Muscle of leg (tissue), 16 donors: ENCODE measurements at places on chromosomes 6 and 20. TPM values are rescaled to one million over a fixed set of nuclear protein-coding genes. Genes with fewer than 3 reads are reported as not detected.

GRCh38 chr6:111238464-111239119, 151.3 kb downstream of the SLC16A10 start:
- no peak overlapping the region for H3K4me3 ChIP-seq
- H3K4me1 ChIP-seq, result peaks cover 3% of the 10 kb centered on the region
- no peaks in the 10 kb centered on the region for H3K27me3 ChIP-seq
- no peaks in the 10 kb centered on the region for H3K36me3 ChIP-seq
- no peak for DNase-seq

GRCh38 chr20:53980031-53980465, 90.3 kb downstream of the BCAS1 start:
- H3K27me3 ChIP-seq, result peaks cover 2% of the 10 kb centered on the region
- H3K36me3 ChIP-seq, result no peaks in the 10 kb centered on the region
- DNase-seq, result peak; percentile 28
- no peak overlapping the region for H3K27ac ChIP-seq
- H3K4me3 ChIP-seq, result no peak overlapping the region

GRCh38 chr20:24813080-24813479, 136.0 kb upstream of the CST7 start:
- H3K27ac ChIP-seq, result no peak overlapping the region
- no peak for DNase-seq
- no peaks in the 10 kb centered on the region for H3K36me3 ChIP-seq
- no peak overlapping the region for H3K4me3 ChIP-seq
- no peaks in the 10 kb centered on the region for H3K4me1 ChIP-seq

DNA sequence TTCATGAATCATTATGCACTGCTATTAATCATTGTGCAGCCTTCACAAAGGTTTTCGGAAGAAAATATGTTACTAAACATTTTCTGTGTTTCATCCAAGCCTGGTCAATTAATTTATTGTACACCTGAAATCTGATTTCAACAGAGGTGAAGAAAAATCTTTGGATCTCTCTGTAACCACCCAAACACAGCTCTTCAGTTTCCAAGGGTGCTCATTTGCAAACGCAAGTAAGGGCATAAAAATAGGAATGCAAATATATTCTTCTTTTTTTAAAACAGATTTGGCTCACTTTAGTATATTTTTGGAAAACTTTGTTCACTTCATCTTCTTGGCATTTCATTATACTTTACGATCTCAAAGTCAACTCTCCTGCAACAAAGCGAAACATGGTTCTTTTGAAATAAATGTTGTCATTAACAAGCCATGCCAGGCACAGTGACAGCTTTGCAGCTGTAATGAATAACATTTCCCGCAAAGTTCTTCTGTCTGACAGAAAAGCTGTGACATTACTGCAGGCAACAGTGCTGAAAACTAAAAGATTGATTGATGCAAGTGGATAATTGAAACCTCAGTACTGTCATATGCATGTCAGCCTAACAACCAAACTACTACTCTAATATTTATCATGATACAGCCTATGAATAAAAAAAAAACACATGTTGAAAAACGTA, 348.3 kb downstream of the FRK start:
- no peak overlapping the region for H3K27ac ChIP-seq
- H3K4me3 ChIP-seq, result no peak overlapping the region
- H3K4me1 ChIP-seq, result no peaks in the 10 kb centered on the region
- no peak for DNase-seq
- no peaks in the 10 kb centered on the region for H3K27me3 ChIP-seq
- H3K36me3 ChIP-seq, result no peaks in the 10 kb centered on the region

DNA sequence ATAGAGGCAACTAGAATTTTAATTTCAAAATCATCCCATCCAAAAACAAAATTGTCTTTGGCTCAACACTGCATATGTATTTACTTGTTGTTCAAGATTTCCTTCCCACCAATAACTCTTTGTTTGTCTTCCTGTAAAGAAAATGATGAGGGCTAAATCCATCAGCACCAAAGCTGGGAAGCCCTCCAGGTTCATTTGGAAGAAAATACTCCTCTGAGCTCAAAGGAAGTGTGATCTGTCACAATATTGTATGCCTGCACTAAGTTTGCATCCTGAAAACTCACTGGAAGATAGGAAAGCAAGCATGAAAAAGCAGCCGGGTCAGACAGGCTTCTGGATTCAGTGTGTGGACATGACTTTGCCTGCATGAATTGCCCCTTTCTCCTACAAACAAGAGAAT, 28.7 kb upstream of the OPRM1 start:
- no peak overlapping the region for H3K4me3 ChIP-seq
- no peaks in the 10 kb centered on the region for H3K27me3 ChIP-seq
- no peak for DNase-seq
- no peaks in the 10 kb centered on the region for H3K4me1 ChIP-seq

Gene LST1
- 9.0 TPM for total RNA-seq
